ENCODE measurements at places on chromosomes 4 and X. TPM values are rescaled to one million over a fixed set of nuclear protein-coding genes. Genes with fewer than 3 reads are reported as not detected.

The IBSP gene
- not detected for total RNA-seq

- DNase-seq = peak; percentile 3
Measured at GRCh38 chrX:45851434-45851991, 650.8 kb upstream of the DIPK2B start.

- DNase-seq = no peak
Measured at GRCh38 chrX:103791228-103791627, 14.6 kb downstream of the PLP1 start.

GRCh38 chrX:55839485-55839884 lies 121.9 kb downstream of the RRAGB start:
- no peak for DNase-seq

The ANK2 gene
- total RNA-seq = 55.6 TPM

The PCDH19 gene
- 33.3 TPM for total RNA-seq

The F8A2 gene
- not detected for total RNA-seq

The TSPAN7 gene
- 9.7 TPM for total RNA-seq

The SLC16A2 gene
- total RNA-seq = 19.8 TPM

DNA sequence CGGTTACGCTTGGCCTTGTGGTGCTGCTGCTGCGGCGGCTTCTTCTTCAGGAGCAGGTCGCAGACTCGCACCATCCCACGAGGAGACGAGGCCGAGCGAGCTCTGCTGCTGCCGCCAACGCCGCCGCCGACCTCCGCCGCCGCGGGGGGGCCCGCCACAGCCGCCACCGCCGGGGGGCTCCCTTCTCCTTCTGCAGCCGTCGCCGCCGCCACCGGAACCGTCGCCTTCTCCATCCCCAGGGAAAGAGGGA lies 237 bp downstream of the ANKRD17 start:
- no peak for DNase-seq

DNA sequence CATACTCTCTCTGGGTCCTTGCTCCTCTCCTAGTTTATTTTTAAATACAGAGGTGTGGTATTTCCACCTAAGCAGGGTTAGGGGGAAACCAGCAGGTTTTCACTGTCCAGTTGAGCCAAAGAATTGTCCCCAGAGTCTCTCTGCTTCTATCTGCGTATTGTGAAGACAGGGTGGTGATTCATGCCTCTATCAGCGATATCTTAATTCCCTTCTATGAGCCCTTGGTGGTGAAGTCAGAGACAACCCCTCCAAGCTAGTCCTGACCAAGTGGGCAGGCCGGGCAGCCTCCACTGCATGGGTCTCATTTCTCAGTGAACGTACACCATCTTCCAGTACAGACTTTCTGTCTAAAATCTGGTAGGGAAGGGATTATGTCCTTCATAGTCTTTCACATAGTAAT lies 100.5 kb upstream of the GPR34 start:
- DNase-seq = no peak

DNA sequence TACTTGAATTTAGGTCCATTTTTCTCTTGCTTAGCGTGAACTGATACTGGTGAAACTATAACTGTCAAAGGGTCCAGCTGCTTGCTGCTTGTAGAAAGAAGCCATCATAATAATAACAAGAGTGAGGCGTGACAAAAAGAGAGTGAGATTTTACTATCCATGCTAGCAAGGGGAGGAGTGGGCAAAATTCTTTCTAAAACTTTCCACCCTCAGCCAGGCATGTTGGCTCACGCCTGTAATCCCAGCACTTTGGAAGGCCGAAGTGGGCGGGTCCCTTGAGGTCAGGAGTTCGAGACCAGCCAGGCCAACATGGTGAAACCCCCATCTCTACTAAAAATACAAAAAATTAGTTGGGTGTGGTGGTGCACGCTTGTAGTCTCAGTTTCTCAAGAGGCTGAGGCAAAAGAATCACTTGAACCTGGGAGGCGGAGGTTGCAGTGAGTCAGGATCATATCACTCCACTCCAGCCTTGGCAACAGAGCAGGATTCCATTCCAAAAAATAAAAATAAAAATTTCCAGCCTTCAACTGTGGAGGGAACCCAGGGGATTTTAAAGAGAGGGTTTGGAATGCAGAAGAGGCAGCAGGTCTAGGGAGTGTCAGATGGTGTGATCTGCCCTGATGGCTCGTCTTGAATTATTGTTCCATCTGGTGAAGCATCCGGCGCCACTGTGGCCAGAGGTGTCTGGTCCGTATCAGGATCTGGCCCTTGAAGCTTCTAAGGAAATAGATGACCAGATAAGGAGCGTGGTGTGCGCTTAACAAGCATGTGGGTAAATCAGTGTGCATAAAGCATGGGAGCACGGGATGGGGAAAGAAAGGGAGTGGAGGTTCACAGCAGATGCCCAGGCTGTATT lies 51.8 kb downstream of the LRP2BP start:
- DNase-seq = no peak

The P2RY10 gene
- total RNA-seq = not detected

- DNase-seq = no peak
Measured at GRCh38 chrX:154545673-154546274, 872 bp downstream of the G6PD start.

DNA sequence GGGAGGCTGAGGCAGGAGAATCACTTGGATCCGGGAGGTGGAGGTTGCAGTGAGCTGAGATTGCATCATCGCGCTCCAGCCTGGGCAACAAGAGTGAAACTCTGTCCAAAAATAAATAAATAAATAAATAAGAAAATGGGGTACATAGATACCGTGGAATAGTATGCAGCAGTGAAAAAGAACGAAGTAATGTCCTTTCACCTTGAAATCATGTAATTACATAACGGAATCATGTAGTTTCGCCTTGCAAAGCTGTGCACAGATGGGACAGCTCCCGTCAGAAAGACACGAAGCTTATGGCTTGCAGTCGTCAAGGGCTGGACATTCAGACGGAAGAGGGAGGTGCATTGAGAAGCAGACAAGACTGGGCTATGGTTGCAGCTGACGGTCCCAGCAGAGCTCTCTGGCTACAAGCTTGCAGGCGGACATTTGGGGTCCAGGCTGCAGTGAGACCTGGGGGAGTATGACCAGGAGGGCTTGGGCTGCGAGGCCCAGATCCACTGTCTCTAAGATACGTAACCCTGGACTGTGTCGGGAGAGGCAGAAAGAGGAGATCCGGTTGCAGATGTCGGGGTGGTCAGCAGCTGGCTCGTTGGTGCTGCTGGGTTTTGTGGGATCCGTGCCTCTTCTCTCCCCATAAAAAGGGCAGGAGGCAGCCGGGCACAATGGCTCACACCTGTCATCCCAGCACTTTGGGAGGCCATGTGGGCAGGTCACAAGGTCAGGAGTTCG lies 6.2 kb upstream of the P2RY8 start:
- DNase-seq = no peak

- no peak for DNase-seq
Measured at GRCh38 chr4:11423465-11423864, 5.2 kb downstream of the HS3ST1 start.

The GAGE1 gene
- total RNA-seq = not detected

GRCh38 chr4:83356899-83357661 lies 22.4 kb upstream of the HPSE start:
- no peak for DNase-seq

- DNase-seq = no peak
Measured at GRCh38 chr4:26837993-26838842, 22.4 kb upstream of the STIM2 start.

DNA sequence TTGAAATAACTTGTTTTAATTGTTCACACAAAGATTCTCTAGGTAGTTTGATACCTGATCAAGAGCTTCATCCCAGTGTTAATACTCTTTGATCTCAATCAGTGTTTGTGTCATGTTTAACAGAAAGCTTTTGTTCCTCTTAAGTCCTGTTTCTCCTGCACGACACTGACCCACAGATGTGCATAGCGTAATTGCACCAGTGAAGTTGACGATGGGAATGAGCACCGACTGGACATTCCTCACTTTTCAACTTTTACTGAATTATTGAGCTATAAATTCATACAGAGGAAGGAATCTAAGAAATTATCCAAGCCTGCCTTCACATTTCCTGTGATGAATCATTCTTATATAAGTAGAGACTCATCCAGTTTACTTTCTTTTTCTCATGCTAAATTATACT lies 878.7 kb upstream of the TENM3 start:
- no peak for DNase-seq

- DNase-seq = no peak
Measured at GRCh38 chr4:56840559-56840958, 19.1 kb upstream of the SPINK2 start.

The PARM1 gene
- total RNA-seq = 0.73 TPM

GRCh38 chr4:82268050-82268825 lies 105.6 kb downstream of the HNRNPD start:
- DNase-seq = peak; percentile 44

DNA sequence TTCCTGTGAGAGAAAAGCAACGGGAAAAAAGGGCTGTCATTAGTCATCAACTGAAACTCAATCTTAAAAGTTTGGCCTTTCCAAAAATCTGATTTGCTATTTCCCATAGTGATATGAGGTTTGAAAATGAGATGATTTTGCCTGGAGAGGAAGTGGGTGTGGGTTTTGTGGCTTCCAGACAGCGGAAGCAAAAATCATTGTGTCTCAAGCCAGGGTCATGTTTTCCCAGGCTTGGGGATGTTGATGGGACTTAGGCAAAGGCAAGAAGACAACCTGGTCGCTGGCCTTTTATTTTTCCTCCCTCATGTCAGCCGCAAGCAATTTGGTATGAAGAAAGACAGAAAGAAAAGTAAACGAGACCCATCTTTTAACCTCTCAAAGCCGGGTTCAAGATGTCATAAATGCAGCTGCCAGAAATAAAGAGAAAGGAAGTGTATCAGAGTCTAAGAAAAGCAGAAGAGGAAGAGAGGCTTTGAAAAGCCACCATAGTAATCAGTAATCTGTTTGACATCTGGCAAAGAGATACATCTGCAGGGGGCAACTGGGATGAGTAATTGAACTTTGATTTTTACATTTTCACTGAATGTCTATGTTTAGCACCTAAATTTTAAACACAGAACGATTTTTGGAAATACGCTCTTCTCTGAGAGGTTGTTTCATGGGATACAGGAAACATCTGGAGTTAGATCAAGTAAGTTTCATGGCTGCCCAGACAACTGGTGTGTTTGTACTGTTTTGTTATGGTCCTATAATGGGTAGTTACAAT lies 521.6 kb upstream of the SLIT2 start:
- DNase-seq = no peak

- no peak for DNase-seq
Measured at GRCh38 chr4:94523033-94523580, 71.4 kb downstream of the PDLIM5 start.

The ZIC3 gene
- total RNA-seq = 2.3 TPM

The AR gene
- 7.9 TPM for total RNA-seq

- DNase-seq = peak; percentile 15
Measured at GRCh38 chr4:65007841-65008439, 598.7 kb upstream of the TECRL start.

DNA sequence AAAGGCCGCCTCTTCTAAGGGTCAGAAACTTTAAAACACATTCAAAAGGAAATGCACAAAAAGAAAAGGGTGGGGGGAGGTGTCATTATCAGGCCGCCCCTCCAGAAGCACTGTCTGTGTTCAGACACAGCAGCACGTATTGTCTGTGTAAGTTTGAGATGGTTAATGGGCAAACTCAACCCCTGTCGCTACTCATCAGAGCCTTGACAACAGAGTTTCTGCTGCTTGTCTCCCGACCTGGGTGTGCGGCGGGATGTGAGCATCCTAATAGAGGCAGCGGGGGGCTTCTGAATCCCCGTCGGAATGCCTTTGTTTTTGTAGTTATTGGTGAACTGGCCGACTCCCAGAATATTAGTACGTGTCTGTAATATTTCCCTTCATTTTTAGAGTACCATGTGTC lies 158.9 kb downstream of the DCTD start:
- no peak for DNase-seq

GRCh38 chr4:106676173-106676921 lies 307.8 kb upstream of the GIMD1 start:
- no peak for DNase-seq

- no peak for DNase-seq
Measured at GRCh38 chr4:128347930-128348660, 60.5 kb upstream of the PGRMC2 start.

DNA sequence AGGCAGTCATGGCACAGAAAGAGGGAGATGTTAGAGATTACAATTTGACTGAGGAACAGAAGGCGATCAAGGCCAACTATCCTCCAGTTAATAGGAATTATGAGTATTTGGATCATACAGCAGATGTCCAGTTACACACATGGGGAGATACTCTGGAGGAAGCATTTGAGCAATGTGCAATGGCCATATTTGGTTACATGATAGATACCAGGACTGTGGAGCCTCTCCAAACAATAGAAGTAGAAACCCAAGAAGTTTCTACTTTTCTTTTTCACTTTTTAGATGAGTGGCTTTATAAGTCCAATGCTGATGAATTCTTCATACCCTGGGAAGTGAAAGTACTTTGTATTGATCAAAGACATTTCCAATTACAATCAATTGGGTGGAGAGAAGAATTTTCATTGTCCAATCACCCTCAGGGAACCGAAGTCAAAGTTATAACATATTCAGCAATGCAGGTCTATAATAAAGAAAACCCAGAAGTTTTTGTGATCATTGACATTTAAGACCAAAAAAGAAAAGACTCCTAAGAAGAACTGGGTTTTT lies 139.1 kb downstream of the MAB21L2 start:
- no peak for DNase-seq

GRCh38 chr4:140809676-140810075 lies 53.5 kb upstream of the TBC1D9 start:
- DNase-seq = no peak

The SLC10A3 gene
- total RNA-seq = 7.8 TPM

DNA sequence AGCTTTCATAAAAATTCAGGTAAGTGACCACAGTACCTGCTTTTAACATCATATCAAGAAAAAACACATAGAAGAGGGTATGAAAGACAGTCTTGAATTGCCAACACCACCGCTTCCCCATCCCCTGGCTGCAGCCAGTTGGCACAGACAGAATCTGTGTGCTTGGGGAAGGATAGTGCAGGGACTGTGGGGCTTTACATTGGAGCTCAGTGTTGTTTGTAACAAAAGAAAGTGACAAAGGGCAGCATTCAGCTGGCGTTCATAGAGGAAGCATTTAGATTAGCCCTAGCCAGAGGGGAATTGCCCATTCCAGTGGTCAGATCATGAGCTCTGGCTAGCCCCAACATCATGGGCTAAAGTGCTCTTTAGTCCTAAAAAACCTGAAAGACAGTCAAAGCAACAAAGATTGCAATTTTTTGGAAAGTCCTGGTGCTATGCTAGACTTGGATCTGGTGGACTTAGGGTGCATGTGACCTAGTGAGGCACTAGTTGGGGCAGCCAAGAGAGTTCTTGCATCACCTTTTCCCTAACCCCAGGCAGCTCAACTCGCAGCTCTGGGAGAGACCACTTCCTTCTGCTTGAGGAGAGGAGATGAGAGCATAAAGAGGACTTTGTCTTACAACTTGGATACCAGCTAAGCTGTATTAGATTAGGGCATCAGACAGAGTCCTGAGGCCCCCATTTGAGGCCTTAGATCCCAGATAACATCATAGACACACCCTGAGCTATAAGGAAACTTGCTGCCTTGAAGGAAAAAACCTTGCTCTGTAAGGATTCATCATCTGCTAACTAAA lies 1602.4 kb upstream of the ADGRL3 start:
- peak; percentile 5 for DNase-seq

DNA sequence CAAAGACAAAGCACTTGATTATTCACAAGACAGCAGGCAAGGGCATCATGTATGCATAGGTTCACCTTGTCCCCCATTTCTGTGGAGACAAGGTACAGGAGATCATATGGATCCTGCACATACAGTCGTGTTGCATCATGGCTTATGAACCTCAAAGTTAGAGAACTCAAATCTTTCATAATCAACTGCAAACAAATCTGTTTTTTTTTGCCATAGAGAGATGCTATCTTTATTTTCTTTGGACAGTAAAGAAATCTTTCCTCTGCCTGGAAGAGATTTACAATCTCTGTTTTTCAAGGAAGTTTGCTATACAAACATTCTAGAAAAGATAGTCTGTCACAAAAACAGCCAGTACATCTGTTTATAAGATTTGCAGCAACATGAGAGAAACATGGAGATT lies 578.8 kb downstream of the ANKRD50 start:
- no peak for DNase-seq

The PRDM5 gene
- total RNA-seq = 21.9 TPM
